ENCODE measurements at places on chromosomes 4 and X.

GRCh38 chrX:55593296-55593695, 29.9 kb upstream of the FOXR2 start:
- no peak for DNase-seq

- no peak for DNase-seq
These were observed 527.2 kb upstream of the EPHA5 start for GRCh38 chr4:66197451-66197850.

DNA sequence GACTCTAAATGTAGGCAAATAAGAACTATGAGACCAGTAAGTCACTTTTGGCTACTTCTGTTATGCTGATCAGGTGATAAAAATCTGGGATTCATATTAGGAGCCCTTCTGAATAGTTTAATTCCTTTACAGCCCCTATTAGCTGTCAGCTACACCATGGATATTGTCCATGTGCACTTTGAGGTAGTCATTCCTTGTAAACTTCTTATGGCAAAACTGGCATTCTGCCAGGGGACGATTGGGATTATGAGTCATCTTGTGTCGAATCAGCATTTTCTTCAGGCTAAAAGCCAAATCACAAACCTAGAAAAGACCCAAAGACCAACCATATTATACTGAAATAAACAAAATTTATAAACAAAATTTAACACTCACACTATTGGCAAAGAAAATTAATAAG, 227.6 kb downstream of the PRDM5 start:
- no peak for DNase-seq

DNA sequence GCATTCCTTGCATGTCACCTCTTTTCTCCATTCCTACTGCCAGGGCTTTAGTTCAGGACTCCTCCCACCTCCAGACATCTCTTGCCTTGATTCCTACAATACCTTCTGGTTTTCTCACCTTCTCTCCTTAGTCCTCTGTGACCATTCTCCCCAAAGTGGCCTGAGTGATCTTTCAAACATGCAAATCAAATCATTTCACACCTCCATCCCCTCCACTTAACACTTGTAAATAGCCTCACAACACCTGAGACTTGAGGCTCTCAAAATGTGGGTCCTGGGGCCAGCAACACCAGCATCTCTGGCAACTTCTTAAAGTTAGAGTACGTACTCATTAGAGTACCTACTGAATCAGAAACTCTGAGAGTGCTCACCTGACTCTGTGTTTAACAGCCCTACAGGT, 68.4 kb downstream of the RTL9 start:
- no peak for DNase-seq

GRCh38 chrX:50577326-50577725, 106.7 kb upstream of the DGKK start:
- DNase-seq = no peak

All from stimulated activated CD8-positive, alpha-beta memory T cell treated with anti-CD3 and anti-CD28 coated beads, Interleukin-15, amount 100 ng/mL, for 1 hour (primary cell).